NB4 (cell line): ENCODE measurements at places on chromosomes 1 and 21.

DNA sequence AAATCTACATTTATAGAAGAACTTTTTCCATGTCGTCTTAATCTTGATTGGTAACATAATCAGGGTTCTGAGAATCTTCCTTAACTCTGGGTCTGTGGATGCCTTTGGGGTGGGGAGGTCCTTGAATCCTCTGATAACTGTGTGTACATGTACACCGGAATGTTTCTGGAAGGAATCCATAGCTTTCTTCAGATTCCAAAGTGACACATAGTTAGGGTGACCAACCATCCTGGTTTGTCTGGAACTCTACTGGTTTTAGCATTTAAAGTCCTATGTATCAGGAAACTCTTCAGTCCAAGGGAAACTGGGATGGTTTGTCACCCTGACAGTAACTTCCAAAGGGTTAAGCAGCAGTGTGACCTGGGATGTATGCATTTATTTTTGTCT, 16.8 kb downstream of the STRIP1 start:
- DNase-seq, result no peak

DNA sequence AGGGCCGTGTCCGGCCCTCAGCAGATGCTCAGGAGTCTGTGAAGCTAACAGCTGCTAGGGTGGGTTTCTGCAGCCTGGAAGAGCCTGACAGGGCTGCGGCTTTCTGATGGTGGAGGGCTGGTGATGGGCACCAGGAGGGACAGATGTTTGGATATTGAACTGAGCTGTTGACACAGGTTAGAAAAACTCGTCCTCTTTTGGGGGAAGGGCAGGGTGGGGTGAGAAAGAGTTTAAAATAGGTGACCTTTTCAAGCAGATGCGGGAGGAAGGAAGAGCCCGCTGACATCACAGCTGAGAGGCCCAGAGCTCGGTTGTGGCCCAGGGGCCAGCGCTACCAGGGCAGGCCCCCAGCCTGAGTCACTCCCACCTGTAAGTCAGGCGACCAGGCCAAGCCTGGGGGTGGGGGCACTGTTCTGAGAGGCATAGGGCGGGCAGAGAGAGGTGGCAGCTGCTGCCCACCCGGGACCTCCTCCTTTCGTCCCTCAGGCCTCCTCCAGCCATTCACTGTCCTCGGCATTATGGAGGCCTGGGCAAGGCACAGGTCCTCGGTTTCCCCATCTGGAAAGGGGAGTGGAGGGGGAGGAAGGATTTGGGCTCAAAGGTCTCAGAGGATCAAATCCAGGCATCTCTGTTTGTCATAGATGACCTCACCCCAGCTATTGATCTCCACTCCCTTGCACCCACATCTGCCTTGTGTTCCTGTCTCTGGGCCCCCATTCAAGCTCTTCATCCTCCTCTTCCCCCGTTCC, 32.3 kb upstream of the ID3 start:
- DNase-seq, result no peak

- DNase-seq, result peak; percentile 23
Measured at GRCh38 chr1:103561643-103562395, 9.6 kb upstream of the AMY2B start.

DNA sequence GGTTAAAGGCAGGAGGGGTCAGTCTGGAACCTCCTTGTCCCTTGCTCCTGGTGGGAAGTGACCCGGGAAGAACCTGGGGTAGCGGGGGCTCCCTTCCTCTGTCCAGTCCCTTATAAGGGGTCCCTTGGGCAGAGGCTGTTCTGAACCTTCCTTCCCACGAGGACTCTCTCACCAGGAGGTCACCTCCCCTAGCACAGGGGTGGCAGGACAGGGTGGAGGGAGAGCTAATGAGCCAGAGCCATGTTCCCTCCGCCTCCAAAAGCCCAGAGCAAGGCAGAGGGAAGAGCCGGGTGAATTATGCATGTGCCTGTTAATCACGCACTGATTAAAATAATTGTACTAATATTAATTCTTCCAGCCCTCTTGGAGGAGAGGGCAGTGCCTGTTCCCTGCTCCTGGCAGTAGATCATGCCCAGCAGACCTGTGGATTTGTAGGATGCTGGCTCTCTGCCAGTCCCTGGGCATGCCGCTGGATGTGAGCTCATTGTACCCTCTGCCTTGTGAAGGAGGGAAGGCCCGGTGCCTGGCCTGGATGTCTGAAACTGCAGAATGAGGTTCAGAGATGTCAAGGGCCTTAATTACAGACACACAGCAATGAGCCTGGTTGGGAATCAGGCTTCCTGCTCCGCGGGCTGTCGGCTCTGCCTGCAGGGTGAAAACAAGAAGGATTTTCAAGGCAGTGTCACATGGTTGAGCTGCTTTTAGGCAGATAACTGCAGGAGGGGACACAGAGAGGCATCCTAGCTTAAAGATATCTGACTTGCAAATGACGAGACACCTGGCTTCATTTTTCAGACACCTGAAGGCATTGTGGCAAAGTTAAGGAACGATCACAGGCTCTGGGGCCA, 68.2 kb downstream of the IGSF21 start:
- DNase-seq, result no peak

- no peak for DNase-seq
Measured at GRCh38 chr21:27448960-27449359, 482.1 kb upstream of the ADAMTS5 start.

DNA sequence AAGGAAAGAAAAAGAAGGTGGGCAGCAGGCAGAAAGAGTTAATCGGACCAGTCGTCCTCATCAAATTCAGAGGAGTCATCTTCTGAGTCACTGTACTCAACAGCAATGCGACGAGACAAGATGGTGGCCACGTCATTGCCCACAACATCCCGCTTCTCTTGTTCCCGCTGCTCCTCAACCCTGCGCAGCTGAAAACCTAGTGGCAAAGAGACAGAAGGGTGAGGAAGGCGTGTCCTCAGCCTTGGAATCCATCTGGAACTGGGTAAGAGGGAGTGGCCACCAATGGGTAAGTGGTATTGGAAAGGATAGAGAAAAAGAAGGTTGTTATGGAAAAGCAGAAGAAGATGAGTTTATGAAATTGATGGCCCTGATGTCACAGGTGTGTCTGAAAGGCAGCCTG, 15.7 kb downstream of the GPR3 start:
- no peak for DNase-seq

DNA sequence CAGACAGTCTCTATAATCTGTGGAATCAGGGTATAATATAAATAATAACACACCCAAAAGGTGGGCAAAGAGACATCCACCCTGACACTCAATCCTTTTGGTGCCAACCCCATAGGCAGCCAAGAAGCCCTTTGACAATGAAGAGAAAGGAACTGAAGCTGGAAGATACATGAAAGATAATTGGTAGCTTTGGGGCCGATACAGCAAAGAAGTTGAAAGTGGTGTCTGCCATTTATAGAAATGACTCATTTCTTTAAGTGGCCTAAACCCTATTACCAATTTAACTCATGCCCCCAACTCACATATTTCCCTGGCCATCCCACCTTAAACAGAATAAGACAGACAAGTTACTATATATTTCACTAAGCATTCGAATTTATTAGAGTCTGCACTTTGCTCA, 167.0 kb downstream of the ZC3H11B start:
- no peak for DNase-seq

DNA sequence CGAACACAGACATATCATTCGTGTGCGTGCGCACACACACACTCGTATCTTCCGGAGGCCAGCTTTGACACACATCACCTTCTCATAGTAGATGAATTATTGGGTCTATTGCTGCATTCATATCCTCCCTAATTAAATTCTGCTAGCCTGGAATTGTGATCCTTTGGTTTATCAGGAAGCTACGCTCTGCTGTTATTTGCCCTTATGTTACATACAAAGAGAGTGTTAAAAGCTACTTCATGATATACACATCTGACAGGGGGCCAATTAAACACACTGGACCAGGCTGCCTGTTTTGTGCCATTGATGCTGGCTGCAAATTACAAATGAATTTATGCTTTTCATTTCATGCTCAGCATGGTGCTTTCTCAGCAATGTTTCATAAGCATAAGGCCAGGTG, 252.0 kb downstream of the RHOU start:
- DNase-seq, result no peak

- DNase-seq, result no peak
Measured at GRCh38 chr21:32599526-32599925, 12.7 kb downstream of the CFAP298 start.

DNA sequence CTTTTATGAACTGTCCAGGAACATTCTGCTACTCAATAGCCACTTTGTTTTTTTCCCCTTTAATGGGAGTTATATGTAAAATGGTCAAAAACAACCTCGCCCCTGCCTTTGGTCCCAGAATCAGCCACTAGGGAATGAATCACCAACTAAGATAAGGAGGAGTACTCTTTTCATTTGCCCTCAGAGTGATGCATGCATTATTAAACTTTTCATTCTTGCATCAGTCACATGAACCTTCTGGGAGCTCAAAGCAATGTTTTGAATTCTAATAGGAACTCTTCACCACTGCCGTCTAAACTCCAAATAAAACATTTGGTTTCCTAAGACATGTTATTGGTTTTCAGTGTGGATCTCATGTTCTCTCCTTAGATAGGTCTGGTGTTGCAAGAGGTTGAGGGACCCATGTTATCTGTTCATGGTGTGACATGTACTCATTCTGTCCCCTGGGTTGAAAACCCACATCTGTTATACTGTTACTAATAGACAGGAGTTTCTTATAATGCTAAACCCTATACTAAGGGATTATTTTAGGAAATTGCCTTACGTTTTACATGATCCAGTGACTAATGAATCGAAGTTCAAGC, 17.8 kb upstream of the HSD17B7 start:
- no peak for DNase-seq

DNA sequence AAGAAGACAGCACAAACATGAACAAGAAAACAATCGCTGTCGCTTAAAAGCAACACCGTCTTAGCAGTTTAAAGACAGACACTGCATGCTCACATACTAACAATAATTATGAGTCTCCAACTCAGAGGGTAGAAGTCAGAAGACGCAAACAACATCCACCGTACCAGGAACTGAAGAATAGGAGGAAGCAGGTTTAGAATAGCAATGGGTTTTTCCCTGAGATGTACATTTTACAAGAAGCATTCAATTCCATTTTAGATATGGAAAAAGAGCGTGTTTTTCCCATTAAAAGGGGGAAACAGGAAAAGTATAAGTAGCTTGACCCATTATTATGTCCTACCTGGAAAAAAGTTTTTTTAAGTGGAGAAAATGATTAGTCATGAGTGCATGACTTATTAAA, 34.5 kb upstream of the KCNE1 start:
- DNase-seq, result no peak

GRCh38 chr1:17023102-17023501, 11.4 kb upstream of the ATP13A2 start:
- peak; percentile 46 for DNase-seq

DNA sequence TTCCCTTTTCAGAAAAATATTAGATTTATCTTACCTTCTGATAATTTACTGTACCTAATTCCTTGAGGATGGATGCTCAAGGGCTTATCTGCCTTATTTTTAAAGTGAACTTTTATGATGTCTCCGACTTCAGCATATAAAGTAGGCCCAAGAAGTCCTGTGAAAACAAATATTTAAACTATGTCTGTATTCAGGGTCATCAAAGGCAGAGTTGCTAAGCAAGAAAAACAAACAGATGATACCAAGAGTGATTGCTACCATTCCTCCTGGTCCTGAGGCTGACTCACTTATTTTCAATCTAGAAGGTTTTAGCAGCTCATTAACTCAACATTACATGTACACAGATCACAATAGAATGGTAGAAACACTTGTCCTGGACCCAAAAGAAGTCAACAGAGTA, 14.1 kb downstream of the F5 start:
- no peak for DNase-seq

GRCh38 chr1:87180682-87181081, 148.0 kb upstream of the LMO4 start:
- DNase-seq, result peak; percentile 60

- DNase-seq, result no peak
Measured at GRCh38 chr1:193658081-193658480, 471.7 kb upstream of the B3GALT2 start.

DNA sequence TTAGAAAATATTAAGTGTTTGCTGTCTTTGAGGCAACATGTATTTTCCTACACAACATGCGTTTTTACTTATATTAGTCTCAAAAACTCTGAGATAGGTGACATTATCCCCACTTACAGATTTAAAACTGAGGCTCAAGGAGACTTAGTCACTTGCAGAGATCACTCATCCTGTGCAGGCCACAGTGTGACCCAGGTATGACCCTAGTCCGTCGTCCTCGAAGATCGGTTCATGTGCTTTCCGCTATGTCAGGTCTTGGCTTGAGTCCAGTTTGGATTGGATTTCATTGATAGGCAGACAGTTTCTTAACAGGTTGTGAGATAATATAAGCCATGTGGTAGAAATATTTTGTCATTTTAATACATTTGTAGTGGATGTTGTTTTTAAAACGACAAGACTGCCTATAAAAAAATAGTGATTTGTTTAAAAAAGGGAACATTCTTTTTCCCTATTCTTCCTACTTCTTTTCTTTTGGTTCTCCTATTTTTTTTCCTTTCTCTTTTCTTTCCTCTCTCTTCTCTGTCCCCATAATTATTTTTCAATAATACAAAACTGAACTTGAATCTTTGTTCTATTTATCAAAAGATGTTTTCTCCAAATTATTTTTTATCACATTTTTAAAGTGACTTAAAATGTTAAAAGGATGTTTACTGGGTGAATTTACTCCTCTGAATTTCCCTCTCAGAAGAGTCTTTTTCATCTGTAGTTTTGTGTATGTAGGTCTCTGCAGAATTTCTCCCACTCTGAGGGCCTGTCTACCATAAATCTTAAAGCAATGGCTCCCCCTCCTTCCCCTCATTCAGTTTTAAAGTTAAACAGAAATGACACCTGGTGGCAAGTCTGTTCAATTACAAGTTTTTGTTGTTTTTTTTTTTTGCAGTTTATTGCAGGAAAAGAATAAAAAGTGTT, 81.8 kb downstream of the PHTF1 start:
- peak; percentile 58 for DNase-seq

GRCh38 chr1:238777551-238777950, 608.8 kb upstream of the CHRM3 start:
- DNase-seq, result no peak
